NK-92 treated with Interleukin-12 subunit alpha and Interleukin-12 subunit beta, amount 100 ng/mL, for 24 hours (cell line): ENCODE measurements at places on chromosomes 3 and 15.
A peak's percentile ranks its signal among the peaks of the same experiment; 100 is the strongest.

GRCh38 chr3:42101048-42101447 is 9.9 kb downstream of the TRAK1 start:
- DNase-seq, result no peak

DNA sequence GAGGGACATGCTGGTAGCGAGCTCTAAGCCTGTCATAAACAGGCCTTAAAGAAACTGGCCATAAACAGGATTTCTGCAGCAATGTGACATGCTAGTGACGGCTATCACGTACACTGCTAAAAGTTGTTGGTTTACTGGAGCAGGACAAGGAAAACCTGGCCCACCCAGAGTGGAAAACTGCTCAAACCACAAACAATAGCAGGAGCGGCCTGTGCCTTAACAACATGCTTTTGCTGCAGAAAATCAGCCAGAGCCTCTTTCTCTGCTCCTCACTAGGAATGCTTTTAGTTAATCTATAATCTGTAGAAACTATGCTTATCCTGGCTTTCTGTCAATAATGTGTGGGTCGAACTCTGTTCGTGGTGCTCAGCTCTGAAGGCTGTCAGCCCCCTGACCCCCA is 202.9 kb upstream of the UBE3A start:
- DNase-seq, result no peak

GRCh38 chr15:75371486-75371885 is 3.1 kb upstream of the MAN2C1 start:
- no peak for DNase-seq

- DNase-seq, result no peak
Observed at GRCh38 chr15:63530752-63531299, 26.4 kb downstream of the USP3 start.

DNA sequence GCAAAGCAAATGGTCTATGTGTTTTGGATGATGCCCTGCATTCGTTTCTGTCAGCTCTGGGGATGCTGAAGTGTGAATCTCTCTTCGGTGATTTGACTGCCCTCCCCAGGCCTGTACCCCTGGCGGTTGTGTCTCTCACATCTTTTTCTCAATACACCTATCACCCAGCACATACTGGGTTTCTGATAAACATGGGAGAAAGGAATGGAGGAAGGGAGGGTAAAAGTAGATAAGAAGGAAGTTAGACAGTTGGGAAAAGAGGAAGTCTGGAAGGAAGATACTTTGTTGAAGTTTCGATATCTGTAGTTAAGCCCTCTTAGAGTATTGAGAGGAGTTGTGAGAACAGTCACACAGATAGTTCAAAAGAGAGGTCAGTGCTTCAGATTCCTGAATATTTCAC is 35.8 kb upstream of the LRTM1 start:
- DNase-seq, result no peak

DNA sequence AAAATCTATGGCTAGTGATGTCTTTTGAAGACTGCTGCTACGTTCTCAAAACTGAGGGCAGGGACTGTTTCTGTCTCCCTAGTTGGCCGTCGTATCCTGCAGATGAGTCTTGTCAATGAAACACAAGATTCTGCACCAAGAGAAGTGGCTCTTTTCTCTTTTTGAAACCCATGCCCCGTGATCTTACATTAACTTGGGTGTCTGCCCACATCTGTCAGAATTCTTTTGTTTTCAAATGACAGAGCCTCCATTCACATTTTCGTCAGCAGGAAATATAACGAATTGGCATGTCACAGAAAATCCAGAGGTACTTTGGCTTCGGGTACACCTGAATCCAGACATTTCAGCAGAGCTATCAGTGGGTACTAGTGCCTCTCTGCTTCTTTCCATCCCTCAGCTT is 331.3 kb upstream of the PROK2 start:
- DNase-seq, result no peak

- DNase-seq, result no peak
Observed at GRCh38 chr3:24119321-24119751, 174.2 kb downstream of the NR1D2 start.

- DNase-seq, result no peak
Observed at GRCh38 chr3:132964266-132964665, 73.9 kb upstream of the TMEM108 start.

DNA sequence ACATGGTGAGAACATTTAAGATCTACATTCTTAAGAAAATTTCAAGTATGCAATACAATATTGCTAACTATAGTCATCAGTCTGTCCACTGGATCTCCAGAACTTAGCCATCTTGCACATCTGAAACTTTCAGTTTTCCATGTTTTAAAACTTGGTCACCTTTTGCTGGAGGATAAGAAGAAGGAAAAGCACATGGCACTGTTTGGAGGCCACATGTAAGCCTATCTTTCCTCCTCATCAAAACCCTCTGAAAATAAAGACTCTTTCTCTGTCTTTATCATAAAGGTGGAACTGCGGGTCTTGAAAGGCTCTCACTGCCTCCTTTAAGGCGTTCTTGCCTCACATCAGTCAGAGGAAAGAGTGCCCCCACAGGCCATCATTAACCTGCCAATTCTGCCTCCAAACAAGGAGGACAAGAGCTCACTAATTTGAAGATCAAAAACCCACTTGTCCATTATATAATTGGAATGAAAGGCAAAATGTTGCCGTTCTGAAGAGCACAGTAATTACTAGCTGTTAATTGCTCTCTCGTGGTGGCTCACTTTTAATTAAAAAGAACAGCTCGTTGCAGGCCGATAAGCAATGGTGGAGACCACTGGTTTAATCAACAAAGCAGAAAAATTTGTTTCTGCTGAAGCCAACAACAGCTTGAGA is 157.8 kb downstream of the MECOM start:
- DNase-seq, result no peak

- peak; percentile 51 for DNase-seq
Observed at GRCh38 chr15:36883713-36884517, 216.4 kb downstream of the MEIS2 start.

GRCh38 chr3:38163117-38163840 is 2.1 kb upstream of the OXSR1 start:
- DNase-seq, result no peak

- no peak for DNase-seq
Observed at GRCh38 chr3:139715743-139716360, 38.1 kb upstream of the NMNAT3 start.

GRCh38 chr3:107430996-107431245 is 53.7 kb downstream of the CCDC54 start:
- no peak for DNase-seq

DNA sequence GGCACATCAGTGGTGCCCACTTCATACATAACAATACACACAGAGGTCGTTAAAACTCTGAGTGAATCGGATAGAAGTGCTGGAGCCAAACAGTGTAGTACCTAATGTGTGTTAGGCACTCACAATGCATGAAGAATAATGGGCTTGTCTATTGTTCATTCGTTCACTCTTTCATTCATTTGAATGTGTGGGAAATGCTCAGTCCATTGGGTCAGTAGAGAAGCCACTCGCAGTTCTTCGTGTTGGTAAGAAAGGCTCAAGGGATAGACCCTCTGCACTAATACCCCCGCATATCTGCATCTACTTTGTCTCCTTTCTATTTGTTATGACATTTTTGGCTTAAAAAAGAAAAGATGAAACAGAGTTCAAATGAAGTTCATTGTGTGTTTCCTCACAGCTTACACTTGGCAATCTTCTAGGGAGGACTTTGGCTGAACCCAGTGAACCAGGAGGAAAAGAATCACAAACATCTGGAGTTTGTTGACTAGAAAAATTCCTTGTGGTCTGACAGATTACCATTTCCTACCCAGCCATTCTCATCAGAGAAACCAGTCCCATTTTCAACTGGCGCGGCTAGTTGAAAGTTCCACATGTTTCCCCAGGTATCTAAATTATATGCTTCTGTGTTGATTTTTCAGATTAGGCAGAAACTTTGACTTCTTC is 32.8 kb upstream of the MFSD1 start:
- no peak for DNase-seq
